ENCODE measurements at places on chromosomes 12 and 14.

GRCh38 chr12:104729091-104729490 lies 229.0 kb downstream of the SLC41A2 start:
- no peak for DNase-seq

DNA sequence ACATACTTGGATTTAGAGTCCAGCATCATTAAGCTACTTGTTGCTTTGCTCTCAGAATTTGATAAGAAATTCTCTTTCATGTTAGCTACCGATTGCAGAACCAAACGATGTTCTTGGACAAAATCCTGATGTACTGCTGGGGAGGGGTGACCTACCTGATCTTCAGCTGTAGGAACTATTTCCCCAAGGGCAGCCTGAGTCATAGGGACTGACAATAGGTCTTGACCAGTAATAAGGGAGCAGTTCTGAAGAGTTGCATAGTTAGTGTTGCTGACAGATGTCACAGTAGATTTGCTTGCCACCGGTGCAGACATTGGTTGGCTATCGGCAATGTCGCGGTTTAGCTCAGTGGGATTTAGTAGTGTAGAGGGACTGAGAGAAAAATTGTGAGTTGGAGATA lies 10.6 kb downstream of the SIX4 start:
- DNase-seq = no peak

DNA sequence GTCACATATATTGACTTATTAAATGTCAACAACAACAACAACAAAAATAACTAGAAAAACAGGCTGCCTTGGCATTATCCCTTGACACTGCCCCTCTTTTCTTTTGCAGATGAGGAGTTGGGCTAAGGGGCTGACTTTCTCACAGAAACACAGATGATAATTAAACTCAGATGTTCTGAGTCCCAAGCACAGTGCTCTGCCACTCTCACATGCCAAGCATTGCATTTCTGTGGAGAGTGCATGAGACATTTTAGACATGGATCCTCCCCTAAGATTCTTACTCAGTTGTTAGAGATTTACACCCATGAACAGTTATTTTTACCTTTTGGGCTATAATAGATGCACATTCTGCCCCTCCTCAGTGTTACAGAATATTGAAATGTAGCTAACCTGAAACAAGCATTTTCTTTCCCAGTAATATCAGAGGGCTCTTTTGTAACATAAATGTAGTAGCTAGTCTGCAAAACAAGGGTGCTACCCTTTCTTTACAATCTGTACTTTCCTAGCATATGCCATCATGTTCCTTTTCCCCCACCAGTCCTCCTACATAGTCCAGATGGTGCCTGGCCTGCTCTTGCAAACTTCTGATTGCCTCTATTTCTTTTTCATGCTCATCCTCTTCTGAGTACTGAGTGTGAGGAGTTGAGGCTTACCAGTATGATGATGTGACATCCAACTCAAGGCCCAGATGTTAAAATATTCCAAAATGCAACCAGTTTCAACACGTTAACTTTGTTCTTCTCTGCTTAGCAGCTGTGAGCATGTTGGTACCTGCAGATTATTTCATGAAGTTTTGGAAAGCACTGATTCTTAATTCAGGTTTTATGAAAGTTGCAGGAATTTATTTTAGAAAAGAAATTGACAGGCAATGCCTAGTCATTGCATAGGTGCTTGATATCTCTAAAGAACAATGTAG lies 125.0 kb upstream of the ATP2B1 start:
- DNase-seq = no peak

DNA sequence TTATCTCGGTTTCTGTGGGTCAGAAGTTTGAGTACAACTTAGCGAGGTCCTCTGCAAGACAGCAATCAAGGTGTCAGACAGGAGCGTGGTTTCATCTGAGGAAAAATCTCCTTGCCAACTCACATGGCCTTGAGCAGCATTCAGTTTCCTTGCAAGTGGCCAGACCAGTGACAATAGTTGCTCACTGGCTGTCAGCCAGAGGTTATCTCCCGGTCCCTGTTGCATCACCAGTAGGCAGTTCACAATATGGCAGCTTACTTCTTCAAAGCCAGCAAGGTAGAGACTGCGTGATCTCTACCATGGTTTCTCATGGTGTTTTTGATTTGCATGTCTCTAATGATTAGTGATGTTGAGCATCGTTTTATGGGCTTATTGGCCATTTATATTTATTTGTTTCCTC lies 143.8 kb upstream of the DAAM1 start:
- no peak for DNase-seq

DNA sequence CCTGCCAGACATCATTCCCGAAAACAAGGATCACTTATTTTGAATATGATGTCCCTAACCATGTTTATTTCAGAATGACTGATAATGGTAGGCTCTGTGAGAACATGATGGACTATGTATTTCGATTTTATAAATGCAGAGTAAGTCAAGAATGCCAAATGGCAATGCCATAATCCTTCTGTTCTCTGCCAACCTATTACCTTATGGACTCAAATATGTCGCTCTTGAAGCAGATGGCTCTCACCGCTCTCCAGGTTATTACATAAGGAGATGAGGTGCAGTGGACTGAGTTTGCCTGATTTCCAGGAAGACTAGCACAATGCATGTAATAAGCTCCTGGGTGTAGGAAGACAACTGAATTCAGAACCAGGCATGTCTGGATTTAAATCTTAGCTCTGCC lies 227.2 kb downstream of the BTG1 start:
- DNase-seq = no peak

GRCh38 chr14:89504602-89505313 lies 87.7 kb upstream of the FOXN3 start:
- no peak for DNase-seq

- peak; percentile 22 for DNase-seq
These were observed 7.1 kb upstream of the CCDC60 start for GRCh38 chr12:119327471-119327870.

GRCh38 chr12:124827588-124828184 lies 36.0 kb downstream of the SCARB1 start:
- no peak for DNase-seq

- DNase-seq = no peak
These were observed 2.9 kb downstream of the GLIPR1 start for GRCh38 chr12:75483431-75483830.

Data from hindlimb muscle (tissue), 1 donor.